Effector CD8-positive, alpha-beta T cell (primary cell): ENCODE measurements at places on chromosomes 6 and 20.

DNA sequence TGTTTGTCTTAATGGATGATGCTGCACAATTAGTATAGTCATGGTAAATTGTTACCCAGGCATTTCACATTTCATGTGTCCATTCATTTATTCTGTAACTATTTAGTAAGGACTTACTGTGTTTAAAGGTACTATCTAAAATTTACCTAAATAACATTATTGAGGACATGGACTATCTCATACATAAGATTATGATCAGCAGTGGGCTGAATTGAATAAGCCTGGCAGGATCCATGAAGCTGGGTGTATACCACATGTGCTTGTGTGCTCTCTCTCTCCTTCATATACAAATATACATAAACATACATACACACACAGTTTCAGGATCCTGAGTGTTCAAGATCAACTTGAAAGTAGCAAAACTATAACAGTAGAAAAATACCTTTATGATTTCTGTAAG, 595.4 kb downstream of the EPM2A start:
- no peak for DNase-seq

DNA sequence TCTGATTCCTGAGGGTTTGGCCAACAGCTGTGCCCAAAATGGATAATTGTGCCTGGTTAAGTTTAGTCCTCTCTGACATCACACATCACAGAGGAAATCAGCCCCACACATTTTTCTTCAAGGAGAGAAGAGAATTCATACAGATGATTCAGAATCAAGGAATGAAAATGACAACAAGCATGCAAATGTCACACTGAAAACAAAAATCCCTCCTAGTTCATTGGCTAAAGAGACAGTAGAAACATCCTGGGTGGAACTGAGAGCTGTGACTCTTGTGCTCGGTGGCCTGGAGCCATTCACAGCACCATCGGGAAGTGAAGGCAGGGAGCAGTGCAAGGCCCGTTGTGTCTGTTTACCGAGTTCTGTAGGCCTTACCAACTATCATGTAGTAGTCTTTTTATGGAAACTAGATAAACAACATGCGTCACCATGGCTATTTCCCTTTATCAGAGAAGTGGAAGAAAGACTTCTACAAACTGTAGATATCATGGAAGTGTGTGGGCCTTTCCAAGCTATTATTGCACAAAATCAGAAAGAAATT, 81.7 kb upstream of the TENT5A start:
- DNase-seq = no peak

- no peak for DNase-seq
Observed at GRCh38 chr6:71194724-71195123, 93.9 kb upstream of the OGFRL1 start.

- DNase-seq = no peak
Observed at GRCh38 chr6:3371222-3371949, 85.5 kb downstream of the SLC22A23 start.

GRCh38 chr6:27066381-27066780, 181.1 kb upstream of the PRSS16 start:
- no peak for DNase-seq

- no peak for DNase-seq
Observed at GRCh38 chr6:2213086-2213485, 32.3 kb downstream of the GMDS start.
